ENCODE measurements at places on chromosomes 13 and 19. TPM values are rescaled to one million over a fixed set of nuclear protein-coding genes. Genes with fewer than 3 reads are reported as not detected.

- DNase-seq = no peak
- peaks cover 11% of the 10 kb centered on the region for H3K36me3 ChIP-seq
- no peaks in the 10 kb centered on the region for H3K27me3 ChIP-seq
- H3K4me1 ChIP-seq = peaks cover 19% of the 10 kb centered on the region
- peak overlapping the region; percentile 95 for H3K4me3 ChIP-seq
- H3K27ac ChIP-seq = peak overlapping the region; percentile 98
Observed at GRCh38 chr19:14091081-14091812, 696 bp upstream of the SAMD1 start.

HPN gene
- not detected for total RNA-seq

DNA sequence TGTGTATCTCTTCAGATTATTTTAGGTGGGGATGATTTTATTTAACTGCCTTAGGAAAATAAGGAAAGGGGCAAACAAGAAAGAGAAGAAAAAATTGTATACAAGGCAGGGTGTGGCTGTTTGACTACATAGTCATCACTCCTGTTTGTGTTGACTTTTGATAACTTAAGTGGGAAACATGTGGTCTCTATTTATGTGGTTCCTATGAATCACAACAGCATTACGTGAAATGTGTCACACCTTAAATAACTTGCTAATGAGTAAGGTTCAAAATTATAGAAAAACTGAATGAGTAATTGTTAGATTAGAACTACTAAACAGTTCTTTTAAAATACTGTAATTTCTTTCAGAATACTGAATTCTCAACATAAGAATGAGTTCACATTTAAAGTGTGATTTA lies 69.3 kb downstream of the LMO7 start:
- H3K36me3 ChIP-seq = no peaks in the 10 kb centered on the region
- peak overlapping the region; percentile 86 for H3K27ac ChIP-seq
- H3K27me3 ChIP-seq = no peaks in the 10 kb centered on the region
- no peak for DNase-seq
- H3K4me3 ChIP-seq = no peak overlapping the region

PLA2G4C gene
- total RNA-seq = 1.9 TPM

LILRB4 gene
- total RNA-seq = not detected
